Activated CD4-positive, alpha-beta T cell treated with anti-CD3 and anti-CD28 coated beads, Interleukin-2, amount 10 ng/mL, durations not matched to agents 7 days and 5 days (primary cell): ENCODE measurements at places on chromosomes 12 and 14. TPM values are rescaled to one million over a fixed set of nuclear protein-coding genes. Genes with fewer than 3 reads are reported as not detected.

LRFN5 gene
- not detected for total RNA-seq

GRCh38 chr14:97944380-97944779 lies 1147.2 kb downstream of the VRK1 start:
- no peaks in the 10 kb centered on the region for H3K4me1 ChIP-seq
- no peak overlapping the region for H3K27ac ChIP-seq
- H3K36me3 ChIP-seq = peaks cover 30% of the 10 kb centered on the region
- no peak for DNase-seq

LBHD2 gene
- not detected for total RNA-seq

DNA sequence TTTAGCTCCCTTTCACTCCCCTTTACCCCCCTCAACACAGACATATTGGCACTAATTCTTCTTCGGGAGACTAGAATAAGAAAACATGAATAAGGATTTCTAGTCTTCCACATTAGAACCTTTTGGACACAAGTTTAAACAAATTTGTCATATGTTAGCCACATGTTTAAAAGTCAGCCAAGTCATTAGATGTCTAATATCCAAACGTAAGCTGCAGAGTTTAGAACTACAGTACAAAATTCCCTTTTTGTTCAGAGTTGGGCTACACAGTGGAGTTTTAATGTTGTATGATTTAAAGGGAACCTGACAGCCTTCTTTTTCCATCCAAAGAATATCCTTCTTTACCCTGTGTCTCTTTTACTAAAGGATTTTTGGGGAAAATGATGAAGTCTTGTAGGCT lies 79.8 kb downstream of the PDE6H start:
- peaks cover 4% of the 10 kb centered on the region for H3K27me3 ChIP-seq
- no peak for DNase-seq
- H3K27ac ChIP-seq = no peak overlapping the region
- H3K4me3 ChIP-seq = no peak overlapping the region
- peaks cover 22% of the 10 kb centered on the region for H3K36me3 ChIP-seq

DNA sequence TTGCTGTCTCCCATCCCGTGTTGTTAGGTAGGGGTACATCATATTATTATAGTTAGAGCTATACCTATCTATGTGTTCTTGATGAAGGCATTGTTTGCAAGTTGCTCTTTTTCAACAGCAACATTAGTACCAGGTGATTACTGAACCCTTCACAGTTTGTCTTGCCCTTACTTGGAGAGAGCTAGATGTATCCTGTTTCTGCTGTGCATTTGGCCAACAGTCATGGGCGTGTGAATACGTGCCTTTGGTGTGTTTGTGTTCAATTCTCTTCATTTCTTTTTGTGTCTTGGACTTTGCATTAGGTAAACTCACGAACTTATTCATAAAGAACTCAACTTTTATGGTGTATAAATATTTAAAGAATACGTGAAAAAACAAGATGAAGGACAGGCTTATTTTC lies 14.3 kb downstream of the ARF6 start:
- peak overlapping the region; percentile 46 for H3K27ac ChIP-seq
- H3K4me3 ChIP-seq = peak overlapping the region; percentile 13
- H3K4me1 ChIP-seq = peaks cover 40% of the 10 kb centered on the region
- no peak for DNase-seq

- H3K27me3 ChIP-seq = no peaks in the 10 kb centered on the region
- H3K27ac ChIP-seq = no peak overlapping the region
- no peaks in the 10 kb centered on the region for H3K4me1 ChIP-seq
Measured at GRCh38 chr14:39492267-39492666, 60.0 kb upstream of the FBXO33 start.

LALBA gene
- total RNA-seq = not detected
